ENCODE measurements at places on chromosomes 13 and 19.

DNA sequence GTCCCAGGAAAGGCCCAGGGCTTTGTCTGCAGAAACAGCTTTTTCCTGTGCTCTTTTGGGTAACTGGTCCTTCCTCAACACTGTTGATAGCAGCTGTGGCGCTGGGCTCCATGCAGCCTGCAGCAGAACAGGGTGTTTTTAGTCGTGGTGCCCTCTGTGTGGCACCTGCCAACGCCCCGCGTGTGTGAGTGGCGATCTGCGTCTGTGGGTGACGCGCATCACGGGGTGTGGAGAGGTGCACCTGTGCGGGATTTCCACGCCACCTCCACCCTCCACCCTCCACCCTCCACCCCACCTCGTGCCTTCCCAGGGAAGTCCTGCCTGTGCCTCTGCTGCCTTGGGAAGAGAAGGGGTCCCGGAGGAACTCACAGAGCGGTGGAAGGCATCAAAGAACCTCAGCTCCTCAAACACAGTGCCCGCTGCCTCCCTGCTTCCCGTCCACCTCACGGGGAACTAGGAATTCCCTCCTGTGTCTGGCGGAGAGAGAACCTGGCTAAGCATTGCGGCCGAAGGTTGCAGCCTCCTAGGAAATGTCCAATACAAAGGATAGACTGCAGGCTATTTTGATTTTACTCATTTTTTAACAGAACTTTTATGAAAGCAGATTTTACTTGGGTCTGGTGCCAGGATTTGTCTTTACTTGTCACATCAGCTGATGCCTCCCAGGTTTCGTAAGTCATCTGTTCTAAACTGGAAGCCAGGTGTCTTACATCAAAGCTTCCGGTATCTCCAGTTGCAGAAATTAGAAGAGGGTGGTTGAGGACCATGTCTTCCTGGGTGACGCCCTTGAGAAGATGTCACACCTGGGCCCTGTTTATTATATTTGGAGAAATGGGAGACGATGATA lies 84.0 kb downstream of the ATP11A start:
- no peak for DNase-seq

GRCh38 chr13:28316129-28316528 lies 177.8 kb downstream of the PAN3 start:
- DNase-seq, result no peak

DNA sequence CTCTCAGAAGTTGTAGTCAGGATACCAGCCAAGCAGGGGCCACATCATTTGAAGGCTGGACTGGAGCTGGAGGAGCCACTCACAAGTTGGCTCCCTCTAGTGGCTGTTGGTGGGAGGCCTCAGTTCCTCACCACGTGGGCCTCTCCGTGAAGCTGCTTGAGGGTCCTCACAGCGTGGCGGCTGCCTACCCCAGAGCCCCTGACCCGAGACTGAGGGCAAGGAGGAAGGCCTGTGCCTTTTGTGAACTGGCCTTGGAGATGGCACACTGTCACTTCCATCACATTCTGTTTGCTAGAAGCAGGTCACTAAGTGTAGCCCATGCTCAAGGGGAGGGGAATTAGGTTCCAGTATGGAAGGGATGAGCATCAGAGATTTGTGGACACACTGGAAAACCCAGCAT lies 14.6 kb downstream of the GNA11 start:
- DNase-seq, result peak; percentile 53

GRCh38 chr13:26022538-26023292 lies 29.1 kb downstream of the SHISA2 start:
- peak; percentile 83 for DNase-seq

- no peak for DNase-seq
Observed at GRCh38 chr19:928471-929202, 2.8 kb downstream of the ARID3A start.

DNA sequence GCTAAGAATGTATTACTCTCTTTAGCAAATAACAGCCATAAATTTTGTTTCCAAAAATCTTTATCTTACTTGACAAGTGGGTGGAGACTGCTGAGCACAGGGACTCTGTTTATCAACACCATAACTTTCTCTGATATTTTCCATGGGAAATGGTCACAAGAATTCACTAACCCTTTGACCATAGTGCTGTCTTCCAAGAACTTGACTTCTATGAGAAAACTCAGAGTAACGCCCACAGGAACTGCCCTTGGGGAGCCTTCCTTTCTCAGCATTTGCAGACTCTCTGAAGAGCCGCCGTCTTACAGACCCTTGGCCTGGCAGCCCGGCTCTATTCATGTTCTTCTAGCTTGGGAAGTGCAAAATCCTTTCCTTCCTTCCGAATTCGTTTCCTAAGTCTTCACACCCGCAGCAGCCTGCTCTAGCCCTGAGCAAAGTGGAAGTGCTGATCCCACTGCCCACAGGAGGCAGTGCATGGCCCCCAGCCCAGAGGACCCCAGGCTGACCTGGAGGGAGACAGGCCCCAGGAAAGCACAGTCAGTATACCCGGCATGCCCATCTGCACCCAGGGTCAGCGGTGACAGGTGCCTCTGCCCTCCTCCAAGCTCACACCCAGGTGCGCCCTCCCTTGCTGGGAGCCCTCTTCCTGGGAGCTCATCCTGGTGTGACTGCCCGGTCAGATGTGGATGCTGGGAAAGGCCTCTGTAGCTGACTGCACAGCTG lies 10.2 kb downstream of the GAS6 start:
- no peak for DNase-seq

DNA sequence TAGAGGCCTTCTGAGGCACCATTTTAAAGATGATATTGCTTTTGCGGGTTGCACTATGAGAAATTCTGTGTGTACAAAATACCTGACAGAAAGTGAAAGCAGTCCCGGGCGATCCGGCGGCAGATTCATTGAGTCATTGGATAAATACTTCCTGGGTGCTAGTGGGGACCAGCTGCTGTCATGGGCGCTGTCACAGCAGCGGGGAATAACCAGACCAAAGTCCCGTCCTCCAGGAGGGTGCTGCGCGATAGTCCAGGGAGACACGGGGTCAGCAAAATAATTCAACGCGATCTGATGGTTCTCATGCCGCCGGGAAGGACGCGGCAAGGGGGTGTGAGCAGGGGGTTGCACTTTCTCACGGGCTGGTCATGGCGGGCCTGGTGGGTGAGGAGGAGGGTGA lies 13.5 kb downstream of the ZFR2 start:
- DNase-seq, result no peak

DNA sequence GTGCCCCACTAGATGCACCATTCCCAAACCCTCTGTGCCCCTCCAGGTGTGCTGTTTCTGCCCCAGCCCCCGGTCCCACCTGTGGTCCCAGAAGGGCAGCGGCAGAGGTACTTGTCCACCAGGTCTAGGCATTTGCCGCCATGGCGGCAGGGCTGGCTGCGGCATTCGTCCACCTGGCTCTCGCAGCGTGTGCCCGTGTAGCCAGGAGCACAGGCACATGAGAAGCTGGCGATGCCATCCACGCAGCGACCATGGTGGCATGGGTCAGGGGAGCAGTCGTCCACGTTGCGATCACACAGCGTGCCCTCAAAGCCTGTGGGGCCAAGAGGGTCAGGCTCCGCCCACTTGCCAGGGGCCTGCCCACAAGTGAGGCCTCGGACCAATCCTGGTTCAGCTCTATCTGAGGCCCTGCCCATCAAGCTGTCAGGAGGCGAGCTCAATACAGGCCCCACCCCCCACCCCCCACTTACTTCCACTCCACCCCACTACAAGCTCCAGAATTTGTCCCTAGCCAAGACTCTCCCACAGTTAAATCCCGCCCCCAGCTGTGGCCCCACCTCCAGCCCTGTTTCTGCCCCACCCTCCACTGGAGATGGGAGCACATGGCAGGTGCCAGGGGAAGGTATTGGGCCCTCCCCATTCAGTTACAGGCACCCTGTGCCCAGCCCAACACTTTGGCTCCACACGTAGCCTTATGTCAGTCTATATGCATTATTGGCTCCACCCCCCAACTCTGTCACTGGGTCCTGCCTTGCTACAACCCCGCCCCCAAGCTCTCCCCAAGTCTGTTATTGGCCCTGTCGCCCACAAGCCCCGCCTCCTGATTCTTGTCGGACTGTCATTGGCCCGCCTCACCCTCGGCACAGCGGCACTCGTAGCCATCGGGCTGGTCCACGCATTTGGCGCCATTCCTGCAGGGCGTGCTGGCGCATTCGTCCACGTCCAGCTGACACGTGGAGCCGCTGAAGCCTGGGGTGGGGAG lies 13.5 kb downstream of the NOTCH3 start:
- peak; percentile 63 for DNase-seq

DNA sequence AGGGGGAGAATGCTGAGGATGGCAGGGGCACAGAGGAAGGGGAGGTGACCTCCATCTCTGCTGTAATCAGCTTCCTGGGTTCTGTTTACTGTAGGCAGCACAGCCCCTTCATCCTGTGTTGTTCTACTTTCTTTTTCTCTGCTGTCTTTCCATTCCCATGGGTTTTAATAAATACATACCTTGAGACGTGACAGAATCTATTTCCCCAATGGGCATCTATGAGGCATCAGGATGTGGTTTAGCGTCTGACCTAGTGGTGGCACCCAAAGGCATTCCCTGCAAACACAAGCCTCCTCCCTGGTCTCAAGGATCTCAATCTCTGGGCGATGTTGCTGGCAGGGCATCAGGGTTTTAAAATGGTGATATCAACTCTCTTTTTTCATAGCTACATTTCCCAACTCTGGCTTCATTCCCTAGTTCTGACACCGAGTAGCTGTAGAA lies 60.8 kb downstream of the ALOX5AP start:
- DNase-seq, result peak; percentile 84

DNA sequence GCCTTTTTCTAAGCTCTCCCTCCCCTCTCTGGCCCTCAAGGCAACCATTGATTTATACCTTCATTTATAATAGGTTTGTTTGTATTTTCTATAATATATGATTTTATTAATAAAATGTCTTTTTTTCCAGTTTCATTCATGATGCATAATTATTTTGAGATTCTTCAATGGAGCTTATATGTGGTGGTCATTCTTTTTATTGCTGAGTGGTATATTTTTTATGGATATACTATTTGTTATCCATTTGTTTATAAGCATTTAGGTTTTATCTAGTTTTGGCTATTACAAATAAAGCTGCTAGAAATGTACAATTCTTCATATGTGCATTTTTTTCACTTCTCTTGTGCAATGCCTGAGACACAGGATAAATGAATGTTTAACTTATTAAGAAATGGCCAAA lies 10.8 kb downstream of the ZNF211 start:
- DNase-seq, result no peak

DNA sequence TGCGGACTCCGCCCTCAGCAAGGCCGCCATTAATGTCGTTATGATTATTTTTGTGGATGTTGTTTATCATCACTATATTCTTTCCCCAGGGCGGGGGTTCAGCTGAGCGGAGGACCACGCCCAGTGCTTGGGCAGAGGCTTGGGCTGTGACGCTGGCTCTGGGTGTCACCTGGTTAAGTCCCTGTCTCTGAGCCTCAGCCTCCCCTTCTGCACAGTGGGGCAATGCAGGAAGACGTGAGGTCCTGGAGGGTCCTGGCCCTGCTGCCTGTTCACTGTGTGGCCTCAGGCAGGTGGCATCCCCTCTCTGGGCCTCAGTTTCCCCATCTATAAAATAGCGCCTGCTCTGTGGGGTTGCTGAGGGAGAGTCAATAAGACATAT lies 32.5 kb downstream of the NFIC start:
- no peak for DNase-seq

- no peak for DNase-seq
Observed at GRCh38 chr19:36482876-36483275, 6.5 kb downstream of the ZNF566 start.

GRCh38 chr19:29966588-29967249 lies 24.7 kb downstream of the URI1 start:
- DNase-seq, result peak; percentile 51

DNA sequence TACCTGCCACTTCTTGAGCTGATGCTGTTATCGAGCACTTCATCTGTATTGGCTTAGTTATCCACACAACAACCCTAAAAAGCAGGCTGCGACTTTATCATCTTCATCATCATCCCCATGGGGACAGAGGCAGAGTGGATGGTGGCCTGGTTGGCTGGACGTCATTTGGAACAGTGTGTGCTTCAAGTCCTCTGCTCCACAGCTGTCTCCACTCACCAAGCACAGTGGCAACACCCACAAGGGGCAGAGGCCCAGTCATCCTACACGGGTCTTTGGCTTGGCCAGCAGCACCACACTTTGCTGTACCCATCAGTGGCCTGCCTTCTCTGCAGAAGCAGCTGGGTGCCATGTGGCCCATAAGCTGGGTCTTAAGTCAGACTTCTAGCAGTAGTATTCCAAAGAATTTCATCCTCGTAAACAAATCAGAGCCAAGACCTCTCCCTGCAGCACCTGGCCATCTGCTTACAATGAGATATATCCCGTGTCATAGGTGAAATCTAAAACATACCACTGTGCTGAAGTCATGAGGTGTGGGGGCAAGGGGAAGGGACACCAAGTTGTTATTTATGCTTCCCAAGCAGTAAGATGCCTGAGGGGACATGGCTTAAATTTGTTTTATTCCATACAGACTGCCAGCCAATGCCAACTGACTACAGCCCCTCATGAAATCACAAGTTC lies 47.9 kb upstream of the EPHX3 start:
- no peak for DNase-seq

GRCh38 chr19:45834970-45835369 lies 19.9 kb upstream of the RSPH6A start:
- no peak for DNase-seq
